ENCODE measurements at places on chromosomes 3 and 15.

DNA sequence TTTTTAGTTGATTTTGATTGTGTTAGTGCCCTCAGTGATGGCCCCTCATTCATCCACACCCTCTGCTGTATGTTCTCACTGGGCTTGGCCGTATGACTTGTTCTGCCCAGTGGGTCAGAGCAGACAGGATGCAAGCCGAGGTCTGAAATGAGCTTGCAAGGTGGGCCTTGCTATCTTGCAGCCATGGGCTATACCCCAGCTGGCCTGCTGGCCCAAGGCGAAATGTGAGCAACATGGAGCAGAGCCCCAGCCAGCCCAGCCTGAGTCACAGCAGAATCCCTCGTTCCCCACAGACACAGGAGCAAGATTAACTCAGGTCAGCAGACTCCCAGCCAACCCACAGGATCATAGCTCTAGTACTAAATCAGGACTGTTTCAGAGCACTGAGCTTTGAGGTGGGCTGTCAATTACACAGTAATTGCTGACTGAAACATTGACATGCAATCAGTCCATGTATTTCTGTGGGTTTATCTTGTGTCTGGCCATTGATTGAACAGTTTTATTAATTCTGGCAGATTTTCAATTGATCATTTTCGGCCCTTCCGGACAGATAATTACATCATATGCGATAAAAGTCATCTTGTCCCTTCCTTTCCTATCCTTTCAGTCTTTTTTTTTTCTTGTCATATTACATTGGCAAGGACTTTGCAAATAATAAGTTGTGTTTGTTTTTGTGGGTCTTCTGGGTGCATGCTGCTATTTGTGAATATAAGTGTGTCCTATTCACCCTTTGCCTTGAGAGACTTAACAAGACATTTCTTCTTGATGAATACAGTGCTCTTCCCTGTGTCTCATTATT, 27.1 kb downstream of the KLF15 start:
- DNase-seq, result no peak

DNA sequence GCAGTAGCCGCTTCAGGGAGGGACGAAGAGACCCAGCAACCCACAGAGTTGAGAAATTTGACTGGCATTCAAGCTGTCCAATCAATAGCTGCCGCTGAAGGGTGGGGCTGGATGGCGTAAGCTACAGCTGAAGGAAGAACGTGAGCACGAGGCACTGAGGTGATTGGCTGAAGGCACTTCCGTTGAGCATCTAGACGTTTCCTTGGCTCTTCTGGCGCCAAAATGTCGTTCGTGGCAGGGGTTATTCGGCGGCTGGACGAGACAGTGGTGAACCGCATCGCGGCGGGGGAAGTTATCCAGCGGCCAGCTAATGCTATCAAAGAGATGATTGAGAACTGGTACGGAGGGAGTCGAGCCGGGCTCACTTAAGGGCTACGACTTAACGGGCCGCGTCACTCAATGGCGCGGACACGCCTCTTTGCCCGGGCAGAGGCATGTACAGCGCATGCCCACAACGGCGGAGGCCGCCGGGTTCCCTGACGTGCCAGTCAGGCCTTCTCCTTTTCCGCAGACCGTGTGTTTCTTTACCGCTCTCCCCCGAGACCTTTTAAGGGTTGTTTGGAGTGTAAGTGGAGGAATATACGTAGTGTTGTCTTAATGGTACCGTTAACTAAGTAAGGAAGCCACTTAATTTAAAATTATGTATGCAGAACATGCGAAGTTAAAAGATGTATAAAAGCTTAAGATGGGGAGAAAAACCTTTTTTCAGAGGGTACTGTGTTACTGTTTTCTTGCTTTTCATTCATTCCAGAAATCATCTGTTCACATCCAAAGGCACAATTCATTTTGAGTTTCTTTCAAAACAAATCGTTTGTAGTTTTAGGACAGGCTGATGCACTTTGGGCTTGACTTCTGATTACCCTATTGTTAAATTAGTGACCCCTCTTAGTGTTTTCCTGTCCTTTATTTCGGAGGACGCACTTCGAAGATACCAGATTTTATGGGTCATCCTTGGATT, at the start of gene MLH1:
TSS of gene MLH1 (plus strand) at position 193 of the 958 bp plus-strand sequence. CDS start at position 223, 30 bp downstream.
- DNase-seq, result peak; percentile 98

DNA sequence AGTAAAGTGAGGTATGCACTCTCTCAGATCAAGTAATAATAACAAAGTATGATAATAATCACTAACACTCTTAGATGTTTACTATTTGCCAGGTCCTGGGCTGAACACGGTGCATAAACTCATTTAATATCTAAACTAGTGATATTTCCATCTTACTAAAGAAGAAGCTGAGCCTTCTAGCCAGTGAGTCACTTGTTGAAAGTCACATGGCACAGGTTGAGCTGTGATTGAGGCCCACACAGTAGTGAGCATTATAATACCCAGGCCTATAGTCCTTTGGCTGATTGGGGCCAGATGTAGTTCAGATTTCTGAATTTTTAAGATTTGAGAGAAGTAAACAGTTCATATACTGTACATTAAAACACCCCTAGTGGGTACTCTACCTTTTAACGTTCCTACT, 93.2 kb upstream of the CCDC80 start:
- no peak for DNase-seq

GRCh38 chr3:9876991-9877390, 3.1 kb downstream of the CIDEC start:
- DNase-seq, result no peak

- no peak for DNase-seq
Measured at GRCh38 chr3:171526146-171526545, 65.9 kb upstream of the TNIK start.

- DNase-seq, result no peak
Measured at GRCh38 chr3:197554196-197554561, 1.6 kb downstream of the BDH1 start.

GRCh38 chr15:58755956-58756355, 6.4 kb upstream of the ADAM10 start:
- DNase-seq, result no peak
